ENCODE measurements at places on chromosomes 11 and 22.
A peak's percentile ranks its signal among the peaks of the same experiment; 100 is the strongest.

GRCh38 chr22:17743661-17744411 lies 30.4 kb downstream of the BID start:
- DNase-seq: no peak

GRCh38 chr11:16606784-16607674 lies 131.4 kb upstream of the C11orf58 start:
- no peak for DNase-seq

GRCh38 chr11:72228229-72228843 lies 3.8 kb downstream of the INPPL1 start:
- DNase-seq: peak; percentile 91

DNA sequence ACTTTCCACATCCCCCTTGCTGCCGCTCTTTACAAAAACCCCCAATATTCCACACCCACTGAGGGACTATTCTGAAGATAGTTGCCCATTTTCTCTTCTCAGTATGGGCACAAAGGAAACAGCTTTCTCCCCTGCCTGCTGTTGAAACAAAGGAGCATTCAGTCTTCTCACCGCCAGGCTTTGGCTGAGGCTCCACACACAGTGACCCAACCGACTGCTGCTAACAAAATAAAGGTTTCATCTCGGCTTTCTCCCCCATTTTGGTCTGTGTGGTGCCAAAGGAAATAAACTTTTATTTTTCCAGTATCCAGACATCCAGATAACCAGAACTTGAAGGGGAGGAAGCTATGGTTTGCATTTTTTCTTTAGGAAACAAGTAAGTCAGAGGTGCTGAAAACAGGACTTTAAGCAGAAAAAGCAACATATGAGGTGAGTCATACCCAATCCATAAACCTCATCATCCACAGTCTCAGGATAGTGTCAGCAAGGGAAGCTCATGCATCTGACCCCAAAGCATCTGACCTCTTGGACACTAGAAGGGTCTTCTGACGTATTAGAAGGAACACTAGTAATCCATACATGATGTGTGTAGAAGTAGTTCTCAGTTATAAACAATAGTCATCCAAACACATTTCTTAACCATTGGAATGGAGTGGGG lies 6.4 kb downstream of the CLMP start:
- DNase-seq: no peak

- no peak for DNase-seq
These were observed 32.2 kb downstream of the SBF2 start for GRCh38 chr11:10261821-10262220.

DNA sequence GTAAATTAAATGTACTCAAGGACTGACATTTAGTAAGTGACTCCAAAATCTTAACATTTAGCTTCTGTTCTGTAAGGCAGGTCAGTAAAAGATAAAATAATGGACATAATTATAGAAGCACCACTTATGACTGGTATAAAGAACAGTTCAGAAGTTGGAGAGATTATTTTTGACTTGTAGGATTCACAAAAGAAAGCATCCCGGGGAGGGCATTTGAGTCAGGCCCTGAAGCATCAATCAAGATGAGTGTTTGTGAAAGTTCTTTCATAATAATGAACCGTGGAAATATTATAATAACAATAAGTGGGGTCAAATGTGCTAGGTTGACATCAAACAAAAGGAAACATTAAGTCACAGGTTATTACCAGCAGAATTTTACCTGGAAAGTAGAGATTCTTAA lies 201.9 kb downstream of the DDX10 start:
- DNase-seq: no peak

DNA sequence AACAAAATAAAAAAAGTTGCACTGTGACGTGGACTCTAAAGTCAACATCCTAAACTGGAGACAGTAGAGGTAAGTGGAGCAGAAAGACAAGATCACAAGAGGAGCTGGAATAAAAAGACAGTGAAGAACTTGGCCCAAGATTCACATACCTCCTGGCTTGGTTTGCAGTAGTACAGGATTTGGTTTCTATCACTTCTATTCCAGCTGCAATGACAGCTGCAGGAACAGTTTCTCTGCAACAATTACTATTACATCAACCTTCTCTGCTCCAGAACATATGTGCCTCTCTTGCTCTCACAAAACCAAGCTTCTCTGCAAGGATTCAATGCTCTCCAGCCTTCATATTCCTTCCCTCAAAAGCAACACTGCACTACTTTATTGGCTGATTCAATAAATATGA lies 7.8 kb upstream of the KDM2A start:
- DNase-seq: no peak

DNA sequence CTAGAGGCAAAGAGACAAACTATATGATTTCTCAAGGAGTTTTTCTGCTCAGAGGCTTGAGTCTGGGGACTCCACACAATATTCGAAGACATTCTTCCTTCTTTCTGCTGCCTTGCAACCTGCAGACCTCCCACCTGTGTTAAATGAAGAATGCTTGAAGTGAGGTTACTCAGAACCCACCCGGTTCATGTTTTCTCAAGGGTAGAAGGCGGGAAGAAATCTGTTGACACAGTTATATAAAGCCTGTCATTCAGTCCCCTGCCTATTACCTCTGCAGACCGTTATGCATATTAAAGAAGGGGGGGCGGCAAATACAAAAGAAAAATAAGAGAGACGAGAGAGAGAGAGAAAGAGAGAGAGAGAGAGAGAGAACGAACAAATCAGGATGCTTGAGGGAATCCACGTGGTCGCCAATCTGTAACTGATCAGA lies 2.2 kb upstream of the KMT2A start:
- DNase-seq: no peak

GRCh38 chr11:16082095-16083055 lies 274.0 kb downstream of the SOX6 start:
- DNase-seq: no peak

GRCh38 chr11:125053167-125053566 lies 9.9 kb upstream of the SLC37A2 start:
- no peak for DNase-seq

DNA sequence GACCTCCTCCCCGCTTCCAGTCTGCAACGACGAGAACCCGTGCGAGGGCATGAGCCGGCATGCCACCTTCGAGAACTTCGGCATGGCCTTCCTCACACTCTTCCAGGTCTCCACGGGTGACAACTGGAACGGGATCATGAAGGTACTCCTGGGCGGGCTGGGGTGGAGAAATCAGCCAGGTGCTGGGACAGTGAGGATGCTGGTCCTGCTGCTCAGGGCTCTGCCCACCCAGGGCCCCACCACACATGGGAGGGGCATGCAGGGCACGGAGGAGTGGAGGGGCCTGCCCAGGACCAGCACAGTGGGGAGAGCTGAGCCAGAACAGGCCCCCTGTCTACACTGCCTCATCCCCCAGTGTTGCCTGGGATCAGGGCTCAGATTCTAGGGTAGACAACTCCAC lies 107.4 kb downstream of the CACNA1I start:
- DNase-seq: no peak

- no peak for DNase-seq
These were observed 9.4 kb upstream of the MDK start for GRCh38 chr11:46372086-46372485.

GRCh38 chr11:118622376-118623268 lies 15.2 kb downstream of the PHLDB1 start:
- DNase-seq: peak; percentile 79

DNA sequence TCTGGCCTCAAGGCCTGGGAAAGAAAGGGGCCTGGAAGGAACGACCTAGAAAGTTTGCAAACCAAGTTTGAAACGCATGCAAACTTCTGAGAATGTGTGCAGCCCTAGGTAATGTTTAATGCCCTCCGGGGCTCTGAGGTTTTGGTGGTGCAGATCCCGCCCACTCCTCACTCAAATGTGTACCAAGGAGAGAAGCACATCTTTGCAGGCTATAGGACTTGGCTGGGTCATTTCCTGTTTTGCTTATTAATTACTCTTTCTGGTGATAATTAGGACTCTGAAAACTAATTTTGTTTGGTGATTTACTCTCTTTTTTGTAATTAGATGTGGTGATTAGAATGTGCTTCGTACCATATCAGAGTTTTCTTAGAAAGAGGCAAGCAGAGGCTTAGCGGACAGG lies 625.9 kb upstream of the CADM1 start:
- no peak for DNase-seq

GRCh38 chr22:19121631-19122142 lies 525 bp downstream of the DGCR2 start:
- no peak for DNase-seq

DNA sequence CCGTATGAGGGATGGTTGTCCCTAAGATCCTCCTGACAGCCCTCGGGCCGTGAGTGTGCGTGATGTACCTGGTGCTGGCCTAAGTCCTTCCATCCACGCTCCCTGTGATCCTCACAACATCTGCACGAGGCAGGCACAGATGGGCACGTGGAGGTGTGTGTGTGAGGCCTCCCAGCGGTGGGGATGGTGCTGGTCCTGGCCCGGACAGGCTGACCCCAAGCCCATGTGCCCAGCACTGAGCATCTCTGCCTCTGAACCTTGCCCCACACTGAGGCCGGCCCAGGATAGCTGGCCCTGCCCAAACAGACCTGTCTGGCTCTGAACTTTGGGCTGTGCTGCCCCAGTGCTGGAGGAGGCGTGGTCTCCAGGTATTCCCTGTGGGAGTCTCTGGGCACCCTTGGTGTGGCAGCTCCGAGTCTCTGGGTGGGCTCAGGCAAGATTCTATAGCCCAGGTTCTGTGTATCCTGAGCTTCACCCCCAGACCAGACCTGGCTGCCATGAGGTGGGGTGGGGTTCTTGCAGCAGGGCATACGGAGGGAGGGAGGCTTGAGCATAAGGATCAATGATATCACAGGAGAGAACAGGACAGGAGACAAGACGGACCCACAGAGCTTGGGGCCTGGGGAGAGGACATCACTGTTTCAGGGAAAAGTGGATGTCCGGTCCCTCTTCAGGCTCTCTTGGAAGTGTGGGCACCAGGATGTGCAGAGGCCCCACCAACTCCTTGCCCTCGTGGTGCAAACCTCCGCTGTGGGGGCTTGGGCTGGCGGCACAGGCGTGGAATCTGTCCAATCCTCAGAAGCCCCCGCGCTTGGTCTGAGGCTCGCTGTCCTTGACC lies 881.8 kb downstream of the BRD1 start:
- peak; percentile 75 for DNase-seq

DNA sequence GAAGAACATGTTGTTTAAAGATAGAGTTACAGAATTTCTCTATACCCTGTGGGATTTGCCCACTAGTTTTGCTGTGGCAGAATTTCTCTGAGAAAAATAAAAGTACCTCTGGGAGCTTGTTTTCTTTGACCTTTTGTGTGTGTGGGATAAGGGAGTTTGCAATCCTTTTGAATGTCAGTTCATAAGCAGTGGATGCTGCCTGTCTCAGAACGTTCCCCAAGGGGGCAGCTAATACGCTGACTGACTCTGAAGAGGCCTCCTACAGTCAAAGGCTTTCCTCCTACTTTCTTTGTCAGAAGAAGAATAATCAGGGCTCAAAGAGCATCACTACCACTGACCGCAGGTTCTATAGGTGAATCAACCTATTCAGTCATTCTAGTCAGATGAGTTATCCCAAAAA lies 140.6 kb downstream of the AASDHPPT start:
- no peak for DNase-seq

GRCh38 chr22:44884968-44885805 lies 124.6 kb downstream of the PHF21B start:
- no peak for DNase-seq

- DNase-seq: peak; percentile 72
These were observed 349 bp downstream of the TIMM10 start for GRCh38 chr11:57530215-57530595.

GRCh38 chr11:2148595-2148994 lies 9.4 kb upstream of the IGF2 start:
- DNase-seq: no peak

DNA sequence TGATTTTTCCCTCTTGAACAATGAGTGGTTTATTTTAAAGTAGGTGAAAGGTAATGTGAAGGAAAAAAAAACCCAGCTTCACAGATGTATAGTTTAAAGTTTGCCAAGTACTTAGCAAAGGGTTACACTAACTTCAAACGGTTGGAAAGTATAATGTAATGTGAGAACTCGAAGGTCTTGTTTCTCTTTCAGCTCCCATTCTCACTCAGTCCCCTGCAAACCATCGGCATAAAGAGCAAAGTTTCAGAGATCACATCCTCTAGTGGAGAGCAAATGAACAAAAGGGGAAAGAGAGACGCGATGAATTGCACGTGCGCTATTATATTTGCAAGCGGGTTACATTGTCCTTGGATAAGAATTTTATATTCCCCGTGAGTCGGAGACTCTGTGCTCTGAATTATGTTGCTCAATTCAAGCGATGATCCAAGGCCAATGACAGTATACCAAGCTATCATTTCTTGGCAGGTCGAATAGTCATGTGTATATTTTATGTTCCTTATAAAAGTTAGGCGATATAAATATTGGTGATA lies 37.6 kb upstream of the BIRC3 start:
- no peak for DNase-seq

DNA sequence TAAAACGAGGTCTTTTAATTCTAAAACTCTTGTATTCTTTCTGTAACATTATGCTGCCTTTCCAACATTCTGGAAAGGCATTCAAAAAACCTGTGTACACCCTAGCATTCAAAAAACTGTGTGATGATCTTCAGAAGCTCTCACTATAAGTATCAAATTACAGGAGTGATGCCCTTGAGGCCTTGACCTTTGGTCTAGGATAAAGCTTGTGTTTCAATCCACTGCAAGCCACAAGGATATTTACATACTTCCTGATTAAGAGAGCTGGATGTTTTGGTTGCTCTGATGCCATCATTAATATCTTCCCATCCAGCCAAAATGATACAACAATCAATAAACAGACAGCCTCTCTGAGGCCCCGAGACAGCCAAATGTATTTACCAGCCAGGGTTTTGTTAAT lies 11.9 kb downstream of the CLPB start:
- DNase-seq: no peak
